Central memory CD4-positive, alpha-beta T cell (primary cell): ENCODE measurements at places on chromosomes 2 and 18.

- DNase-seq = no peak
These were observed 99.6 kb downstream of the TXNL1 start for GRCh38 chr18:56538746-56539145.

- DNase-seq = no peak
These were observed 5.0 kb downstream of the RNF144A start for GRCh38 chr2:6922201-6922656.

DNA sequence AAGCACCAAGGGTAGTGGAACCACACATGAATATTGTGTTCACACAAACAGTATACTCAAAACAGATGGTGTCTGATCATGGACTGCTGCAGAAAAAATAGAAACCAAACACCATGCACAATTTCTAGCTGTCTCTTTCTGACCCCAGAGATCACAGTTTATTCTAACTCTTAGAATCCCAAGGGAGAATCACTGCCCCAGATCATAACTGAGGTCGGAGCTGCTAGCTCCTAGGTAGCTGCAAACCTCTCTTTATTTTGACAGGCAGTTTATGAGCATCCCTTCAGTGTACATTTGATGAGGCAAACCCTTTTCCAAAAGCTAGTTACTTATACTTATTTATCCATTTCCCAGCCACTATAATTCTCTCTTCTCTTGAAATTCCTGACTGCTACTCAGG lies 439.1 kb upstream of the HNMT start:
- no peak for DNase-seq

GRCh38 chr2:36246320-36246990 lies 109.1 kb upstream of the CRIM1 start:
- peak; percentile 78 for DNase-seq

DNA sequence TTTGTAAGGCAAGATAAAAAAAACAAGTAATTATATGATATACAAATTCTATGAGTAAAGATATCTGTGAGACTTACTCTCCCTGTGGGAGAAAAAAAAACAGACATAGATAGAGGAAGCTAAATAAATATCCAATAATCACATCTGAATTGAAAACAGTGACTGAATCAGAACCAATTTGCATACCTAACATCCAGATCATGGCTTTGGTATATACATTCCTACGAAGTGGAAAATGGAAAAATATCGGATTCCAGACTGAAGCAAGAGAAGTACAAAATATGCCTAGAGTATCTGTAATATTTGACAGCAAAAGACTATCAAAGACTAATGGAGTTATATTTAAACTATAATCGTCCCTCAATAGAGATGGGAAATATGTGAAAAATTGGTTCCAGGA lies 1108.1 kb upstream of the CHAC2 start:
- DNase-seq = no peak

DNA sequence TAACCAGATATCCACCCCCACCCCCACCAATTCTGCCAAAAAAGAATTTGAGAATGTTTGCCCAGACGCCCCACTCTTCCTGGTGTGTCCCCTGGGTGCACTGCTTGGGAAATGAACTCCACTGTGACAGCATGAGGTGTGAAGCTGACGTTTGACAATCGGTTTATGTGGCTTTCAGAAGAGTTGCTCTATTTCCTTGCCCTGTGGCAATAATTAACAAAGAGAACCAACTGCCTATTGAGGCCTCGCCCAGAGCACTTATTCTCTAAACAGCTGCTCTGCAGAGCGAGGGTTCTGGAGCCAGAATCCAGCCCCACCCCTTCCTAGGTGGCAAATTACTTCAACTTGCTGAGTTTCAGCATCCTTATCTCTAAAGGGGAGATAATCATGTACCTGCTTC lies 115.8 kb upstream of the SIX3 start:
- DNase-seq = no peak

DNA sequence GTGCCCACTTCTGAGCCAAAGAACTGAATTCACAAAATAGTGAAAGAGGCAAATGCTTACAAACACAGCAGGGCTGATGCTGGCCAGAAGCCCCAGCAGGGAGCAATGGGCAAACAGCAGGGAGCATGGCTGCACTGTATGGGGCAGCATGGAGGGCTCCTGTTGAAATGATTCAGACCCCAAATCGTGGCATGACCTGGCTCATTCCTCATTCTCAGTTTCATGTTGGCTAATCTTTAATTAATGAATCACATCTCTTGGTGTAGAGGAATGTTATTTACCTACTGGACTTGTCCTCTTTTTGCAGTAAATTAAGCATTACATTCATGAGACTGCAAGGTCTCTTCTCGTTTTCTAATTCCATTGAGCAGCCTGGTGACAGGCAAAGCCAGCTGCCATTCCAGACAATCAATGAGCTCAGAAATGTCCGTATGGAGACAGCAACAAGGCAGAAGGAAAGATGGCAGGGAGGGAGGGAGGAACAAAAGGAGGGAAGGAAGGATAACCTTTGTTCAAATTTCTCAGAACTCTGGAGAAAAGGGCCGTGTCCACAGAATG lies 84.9 kb upstream of the ST8SIA3 start:
- no peak for DNase-seq

- no peak for DNase-seq
These were observed 453.3 kb downstream of the TXNL1 start for GRCh38 chr18:56185126-56185525.

- DNase-seq = no peak
These were observed 72.6 kb upstream of the STPG4 start for GRCh38 chr2:47227532-47228279.

DNA sequence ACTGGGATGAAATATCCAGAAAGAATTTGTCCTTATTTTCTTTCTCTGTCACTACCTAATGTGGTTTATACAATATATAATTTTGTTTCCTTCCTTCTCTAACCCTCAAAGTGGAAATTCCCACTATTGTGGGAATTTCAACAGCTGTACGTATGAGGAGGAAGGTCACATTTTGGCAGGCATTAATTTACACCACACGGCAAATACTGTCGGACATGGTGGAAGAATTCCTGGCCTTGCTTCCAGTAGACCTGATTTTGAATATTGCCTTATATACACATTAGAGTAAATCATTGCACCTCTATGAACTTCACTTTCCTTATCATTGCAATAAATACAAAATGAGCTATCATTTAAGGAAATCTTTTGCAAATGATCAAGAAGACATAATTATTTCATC lies 358.1 kb upstream of the ETAA1 start:
- DNase-seq = no peak

DNA sequence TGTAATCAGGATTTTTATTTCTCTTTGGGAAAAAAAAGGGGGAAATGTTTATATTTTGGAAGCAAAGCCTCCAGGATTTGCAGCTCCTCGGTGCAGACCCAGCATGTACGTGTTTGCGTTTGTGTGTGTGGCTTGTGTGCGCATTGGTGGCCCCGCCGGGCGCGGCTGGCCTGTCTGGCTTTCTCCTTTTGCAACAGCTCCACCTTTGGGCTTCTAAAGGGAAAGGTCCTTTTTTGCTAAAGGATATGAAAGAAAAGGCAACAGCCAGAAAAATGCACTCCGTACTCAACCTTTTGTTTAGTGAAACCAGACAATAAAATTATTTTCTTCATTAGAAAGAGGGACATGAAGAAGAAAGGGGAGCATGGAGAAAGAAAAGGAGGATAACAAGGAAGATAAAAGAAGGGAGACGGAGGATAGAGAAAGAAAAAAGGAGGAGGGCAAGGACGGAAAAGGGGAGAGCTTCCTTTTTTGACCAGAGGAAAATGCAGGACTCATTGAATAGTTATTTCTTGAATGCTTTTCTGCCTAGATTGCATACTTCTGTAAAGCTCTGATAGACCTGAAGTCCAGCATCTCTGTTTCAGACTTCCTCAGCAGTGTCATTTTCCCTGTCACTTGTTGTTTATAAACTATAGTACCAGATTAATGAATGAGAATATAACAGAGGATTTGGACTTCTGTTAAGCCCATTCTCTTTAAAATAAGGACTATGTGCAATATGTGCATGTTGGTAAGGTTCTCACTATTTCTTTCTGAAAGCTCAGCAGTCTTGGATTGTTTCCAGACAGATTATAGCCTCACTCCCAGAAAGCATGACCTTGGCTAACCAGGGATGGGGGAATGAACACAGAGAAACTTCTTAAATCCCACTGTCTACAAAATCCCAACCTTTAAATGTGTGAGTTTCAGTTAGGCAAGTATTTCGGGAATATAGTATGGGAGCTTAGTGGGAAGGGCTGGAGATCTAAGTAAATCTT lies 563.1 kb upstream of the PIK3C3 start:
- no peak for DNase-seq

- no peak for DNase-seq
These were observed 198.9 kb downstream of the ADCYAP1 start for GRCh38 chr18:1103537-1103936.

DNA sequence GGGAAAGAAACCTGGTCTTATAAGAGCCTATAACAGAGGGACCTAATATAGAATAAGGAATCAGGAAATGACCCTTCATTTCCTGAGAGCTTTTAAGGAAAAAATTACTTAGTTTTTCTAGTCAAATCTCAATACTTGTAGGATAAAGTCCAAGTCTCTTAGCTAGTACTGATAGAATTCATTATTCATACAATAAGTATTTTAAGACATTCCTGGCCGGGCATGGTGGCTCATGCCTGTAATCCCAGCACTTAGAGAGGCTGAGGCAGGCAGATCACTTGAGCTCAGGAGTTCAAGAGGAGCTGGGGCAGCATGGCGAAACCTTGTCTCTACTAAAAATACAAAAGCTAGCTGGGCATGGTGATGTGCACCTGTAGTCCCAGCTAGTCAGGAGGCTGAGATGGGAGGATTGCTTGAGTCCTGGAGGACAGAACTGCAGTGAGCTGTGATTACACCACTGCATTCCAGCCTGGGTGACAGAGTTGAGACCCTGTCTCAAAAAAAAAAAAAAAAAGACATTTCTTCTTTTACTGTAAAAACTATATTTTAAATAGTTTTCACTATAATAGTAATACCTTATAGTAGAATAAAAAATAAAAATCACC lies 3.2 kb downstream of the RAB3GAP1 start:
- DNase-seq = no peak

DNA sequence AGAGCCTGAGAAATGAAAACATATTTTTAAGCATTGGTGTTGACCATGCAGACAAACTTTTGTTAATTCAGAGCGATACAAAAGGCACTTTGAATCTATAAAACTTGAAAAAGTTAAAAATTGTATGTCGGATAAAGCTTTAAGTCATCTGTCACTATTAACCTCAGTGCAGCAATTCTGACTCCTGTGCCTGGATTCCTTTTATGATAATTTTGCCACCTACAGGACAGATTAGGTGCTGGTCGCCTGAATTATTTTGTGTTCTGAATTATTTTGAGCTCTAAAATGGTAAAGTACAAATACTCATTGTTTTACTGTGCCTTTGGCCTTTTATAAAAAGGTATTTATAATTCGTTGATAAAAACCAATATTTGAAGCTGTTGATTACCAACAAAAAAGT lies 19.4 kb upstream of the RNF138 start:
- DNase-seq = peak; percentile 36

GRCh38 chr2:152466980-152467676 lies 132.2 kb downstream of the FMNL2 start:
- no peak for DNase-seq

DNA sequence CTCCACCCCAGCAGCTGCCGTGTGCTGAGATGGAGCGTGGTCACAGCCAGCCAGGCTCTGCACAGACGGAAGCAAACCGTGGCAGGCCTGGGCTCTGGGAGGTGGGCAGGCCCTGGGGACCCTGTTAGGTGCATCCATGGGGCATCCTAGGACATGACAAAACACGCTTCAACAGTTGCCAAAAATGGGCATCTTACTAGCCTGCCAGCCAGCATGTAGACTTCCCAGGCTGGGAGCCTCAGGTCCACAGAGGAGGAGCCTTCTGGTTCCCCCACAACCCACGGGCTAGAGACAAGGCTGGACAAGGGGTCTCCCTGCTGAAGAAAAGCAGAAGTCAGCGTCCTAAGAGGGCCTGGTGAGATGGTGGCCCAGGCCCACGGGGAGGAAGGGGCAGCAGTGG lies 139.5 kb downstream of the HDAC4 start:
- no peak for DNase-seq

DNA sequence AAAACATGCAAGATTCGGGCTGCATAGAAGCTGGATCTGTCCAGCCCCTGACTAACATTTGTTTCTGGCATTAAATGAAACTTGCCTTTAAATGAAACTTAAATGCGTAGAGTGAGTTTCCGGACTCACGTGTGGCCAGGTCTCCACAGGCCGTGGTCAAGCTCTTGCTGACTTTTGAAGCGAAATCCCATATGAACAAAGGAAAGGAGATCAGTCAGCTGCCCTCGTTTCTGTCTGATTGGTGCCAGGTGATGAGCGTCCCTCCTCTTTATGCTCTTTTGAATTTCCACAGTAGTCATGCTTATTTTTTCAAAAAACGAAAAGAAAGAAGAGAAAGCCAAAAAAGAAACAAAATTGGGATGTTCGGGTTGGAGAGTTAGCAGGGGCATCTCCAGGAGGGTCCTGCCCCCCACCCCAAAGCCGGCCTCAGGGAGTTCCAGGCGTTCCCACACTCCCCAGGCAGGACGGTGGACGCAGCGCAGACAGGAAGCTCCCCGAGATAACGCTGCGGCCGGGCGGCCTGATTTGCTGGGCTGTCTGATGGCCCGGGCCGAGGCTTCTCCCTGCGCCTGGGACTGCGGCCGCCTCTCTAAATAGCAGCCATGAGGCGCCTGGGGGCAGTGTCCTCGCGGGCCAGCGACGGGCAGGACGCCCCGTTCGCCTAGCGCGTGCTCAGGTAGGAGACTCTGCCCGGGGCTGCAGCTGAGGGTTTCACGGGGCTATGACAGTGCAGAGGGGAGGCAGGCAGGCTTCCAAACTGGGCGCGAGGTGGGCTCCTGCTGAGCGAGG lies at the start of gene COLEC11:
COLEC11 (plus strand) TSS at position 620 of the 789 bp plus-strand sequence. CDS start 9,229 bp downstream, outside the sequence.
- no peak for DNase-seq

- DNase-seq = no peak
These were observed 1.7 kb downstream of the SIX3 start for GRCh38 chr2:44943031-44943692.

GRCh38 chr2:199606193-199606780 lies 148.5 kb upstream of the SATB2 start:
- no peak for DNase-seq

GRCh38 chr2:221334481-221335218 lies 237.5 kb downstream of the EPHA4 start:
- no peak for DNase-seq

- no peak for DNase-seq
These were observed 59.8 kb downstream of the EPAS1 start for GRCh38 chr2:46356991-46357390.

GRCh38 chr2:235098269-235098668 lies 146.5 kb downstream of the SH3BP4 start:
- DNase-seq = no peak

- DNase-seq = peak; percentile 31
These were observed 1.0 kb downstream of the IRS1 start for GRCh38 chr2:226798422-226799210.

- no peak for DNase-seq
These were observed 81.9 kb downstream of the NEURL3 start for GRCh38 chr2:96423291-96423690.
